ENCODE measurements at places on chromosomes 12 and 14.

GRCh38 chr12:3951380-3952135 is 78.4 kb upstream of the PARP11 start:
- DNase-seq: no peak

DNA sequence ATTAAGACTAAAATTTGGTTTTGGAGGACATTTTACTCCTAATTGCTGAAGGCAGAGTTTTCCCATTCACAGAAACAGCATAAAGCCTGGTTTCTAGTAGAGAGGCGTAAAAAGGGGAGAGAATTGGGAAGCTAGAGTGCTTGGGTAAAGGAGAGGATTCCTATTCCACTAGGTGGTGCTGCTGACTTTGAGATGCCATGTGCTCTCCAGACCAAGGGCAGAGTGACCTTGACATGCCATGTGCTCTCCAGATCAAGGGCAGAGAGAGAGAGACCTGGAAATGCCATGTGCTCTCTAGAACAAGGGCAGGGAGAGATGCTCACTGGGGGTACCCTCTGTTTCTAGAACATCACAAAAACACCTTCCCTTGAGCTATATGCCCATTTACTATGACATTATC is 176.2 kb upstream of the PDZRN4 start:
- DNase-seq: no peak

DNA sequence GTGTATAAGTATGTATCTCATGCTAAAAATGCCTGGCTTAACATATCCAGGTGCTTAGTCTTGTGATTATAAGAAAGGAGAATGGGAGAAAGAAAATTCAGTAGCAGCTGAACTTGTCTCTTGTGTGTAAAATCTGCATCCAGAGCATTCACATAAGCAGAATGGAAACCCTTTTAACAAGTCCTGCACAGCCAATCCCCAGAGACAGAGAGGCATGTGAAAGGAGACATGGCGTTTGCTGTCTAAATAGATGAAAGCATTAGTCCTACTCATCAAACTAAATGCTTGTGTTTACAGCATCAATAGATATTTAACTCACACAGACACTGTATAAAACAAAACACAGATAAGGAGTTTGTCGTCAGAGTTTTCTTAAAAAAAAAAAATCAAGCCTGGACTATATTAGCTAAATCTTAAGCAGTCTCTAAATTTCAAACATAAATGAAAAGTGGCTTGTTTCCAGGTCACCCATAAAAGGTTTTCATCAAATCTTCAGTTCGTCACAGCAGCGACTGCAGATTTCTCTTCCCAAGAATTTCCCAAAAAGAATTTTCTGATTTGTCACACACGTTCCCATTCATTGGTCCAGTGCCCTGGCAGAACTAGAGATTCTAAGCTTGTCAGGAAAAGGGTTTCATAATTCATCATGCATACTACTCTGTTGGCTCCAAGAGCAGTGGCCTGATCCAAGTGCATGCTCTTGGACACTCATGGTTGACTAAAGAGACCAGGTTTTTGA is 249.2 kb downstream of the BTG1 start:
- no peak for DNase-seq

- no peak for DNase-seq
Observed at GRCh38 chr12:132907216-132907615, 19.8 kb upstream of the CHFR start.

GRCh38 chr14:20751963-20752562 is 6.4 kb downstream of the EDDM3A start:
- DNase-seq: peak; percentile 17

- DNase-seq: no peak
Observed at GRCh38 chr14:101181446-101182313, 278.2 kb upstream of the RTL1 start.

GRCh38 chr12:2364631-2365051 is 311.9 kb downstream of the CACNA1C start:
- no peak for DNase-seq

DNA sequence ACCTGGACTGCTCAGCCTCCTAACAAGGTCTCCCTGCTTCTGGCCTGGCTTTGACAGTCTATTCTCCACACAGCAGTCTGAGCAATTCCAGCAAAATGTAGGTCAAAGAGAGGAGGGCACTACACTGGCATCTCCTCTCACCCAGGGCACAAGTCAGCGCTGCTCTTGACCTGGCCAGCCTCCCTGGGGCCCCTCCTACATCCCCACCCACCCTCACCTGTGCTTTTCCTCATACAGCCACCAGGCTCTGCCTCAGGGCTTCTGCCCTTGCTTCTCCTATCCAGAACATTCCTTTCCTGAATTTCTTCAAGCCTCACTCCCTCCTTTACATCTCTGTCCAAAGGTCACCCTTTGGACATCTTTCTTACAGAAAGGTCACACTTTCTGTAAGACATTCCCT is 33.7 kb downstream of the GALNT4 start:
- no peak for DNase-seq

GRCh38 chr12:41530441-41530840 is 342.3 kb downstream of the PDZRN4 start:
- DNase-seq: no peak

DNA sequence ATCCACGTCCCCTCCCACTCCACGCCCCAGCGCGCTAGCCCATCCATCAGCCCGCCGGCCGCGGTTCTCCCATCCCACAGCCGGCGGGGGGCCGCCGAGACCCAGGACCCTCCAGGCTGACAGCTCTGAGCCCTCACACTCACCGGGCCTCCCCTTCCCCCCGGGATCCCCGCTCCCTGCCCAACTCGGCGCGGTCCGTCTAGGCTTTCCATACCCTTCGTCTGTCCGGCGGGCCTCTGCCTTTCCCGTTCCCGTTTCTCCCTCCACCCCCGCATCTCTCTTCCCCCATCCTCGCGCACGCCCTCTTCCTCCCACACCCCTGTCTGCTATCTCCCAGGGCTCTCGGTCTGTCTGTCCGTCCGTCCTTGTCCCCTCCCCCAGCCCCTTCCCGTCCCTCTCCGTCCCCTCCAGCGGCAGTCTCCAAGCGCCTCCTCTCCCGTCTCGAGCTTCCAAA is 726 bp downstream of the ZFHX2 start:
- DNase-seq: peak; percentile 27

DNA sequence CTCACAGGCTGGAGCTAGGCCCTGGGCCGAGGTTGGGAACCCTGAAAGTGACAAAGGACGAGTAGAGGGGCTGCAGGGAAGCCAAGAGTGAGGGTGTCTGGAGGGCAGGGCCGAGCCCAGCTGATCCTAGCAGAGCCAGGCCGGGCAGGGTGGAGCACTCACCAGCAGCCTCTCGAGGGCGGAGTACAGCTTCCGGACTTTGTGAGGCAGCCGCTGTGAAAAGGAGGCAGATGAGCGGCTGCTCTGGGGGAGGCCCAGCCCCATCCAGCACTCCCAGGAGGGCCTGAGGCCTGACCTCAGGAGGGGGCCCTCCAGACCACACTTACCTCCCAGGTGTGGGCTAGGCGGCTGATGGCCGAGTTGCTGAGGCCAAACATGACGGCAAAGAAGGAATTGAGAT is 14.7 kb upstream of the ENDOU start:
- no peak for DNase-seq

- no peak for DNase-seq
Observed at GRCh38 chr14:60684203-60684602, 34.9 kb upstream of the SIX1 start.

DNA sequence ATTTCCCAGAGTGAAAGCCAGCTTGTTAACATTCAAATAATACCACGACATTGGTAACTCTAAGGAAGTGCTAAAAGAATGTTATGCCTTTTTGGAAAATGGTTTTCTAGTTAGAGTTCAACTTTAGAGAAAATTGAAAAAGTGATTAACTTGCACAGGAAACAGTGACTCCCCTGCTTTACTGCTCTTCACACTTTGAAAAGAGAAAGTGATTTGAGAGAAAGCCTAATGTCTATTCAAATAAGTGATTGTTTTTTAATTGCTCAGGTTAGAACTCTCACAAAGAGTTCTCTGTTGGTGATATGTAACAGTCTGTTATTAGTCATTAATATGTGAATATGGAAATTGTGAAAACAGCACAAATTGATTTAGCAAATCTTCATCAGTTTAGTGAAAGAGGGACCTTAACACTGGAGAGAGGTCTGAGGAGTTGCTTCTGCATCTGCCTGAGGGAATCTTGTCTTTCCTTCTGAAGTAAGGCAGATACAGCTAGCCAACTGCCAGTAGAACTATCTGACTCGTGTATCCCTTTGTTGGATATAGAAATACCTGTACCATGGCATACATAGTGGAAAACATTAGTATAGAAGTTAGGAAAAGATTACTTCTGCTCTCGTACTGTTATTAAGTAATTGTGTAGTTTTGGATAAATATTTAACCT is 25.5 kb downstream of the ATF7IP start:
- no peak for DNase-seq

- DNase-seq: no peak
Observed at GRCh38 chr14:99724939-99725773, 41.1 kb downstream of the CYP46A1 start.

GRCh38 chr14:60211153-60211552 is 37.9 kb upstream of the PPM1A start:
- no peak for DNase-seq

DNA sequence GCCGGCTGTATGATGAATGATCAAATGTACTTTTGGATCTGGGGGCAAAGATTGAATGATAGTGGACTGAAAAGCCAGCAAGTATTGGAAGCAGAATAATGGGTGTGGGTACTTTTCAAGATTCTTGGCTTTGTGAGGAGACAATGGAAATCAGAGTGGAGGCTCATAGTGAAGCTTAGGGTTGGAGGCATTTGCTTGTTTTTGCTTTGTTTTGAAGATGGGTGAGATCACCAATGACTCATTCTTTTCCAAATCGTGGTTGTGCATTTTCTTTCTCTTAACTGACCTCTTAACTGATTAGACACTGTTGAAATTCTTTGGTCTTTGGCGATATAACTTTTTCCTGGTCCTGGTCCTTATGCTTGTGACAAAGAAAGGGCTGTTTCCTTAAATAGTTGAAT is 54.4 kb downstream of the PELI2 start:
- DNase-seq: no peak

- no peak for DNase-seq
Observed at GRCh38 chr12:122889761-122890520, 6.0 kb downstream of the VPS37B start.

DNA sequence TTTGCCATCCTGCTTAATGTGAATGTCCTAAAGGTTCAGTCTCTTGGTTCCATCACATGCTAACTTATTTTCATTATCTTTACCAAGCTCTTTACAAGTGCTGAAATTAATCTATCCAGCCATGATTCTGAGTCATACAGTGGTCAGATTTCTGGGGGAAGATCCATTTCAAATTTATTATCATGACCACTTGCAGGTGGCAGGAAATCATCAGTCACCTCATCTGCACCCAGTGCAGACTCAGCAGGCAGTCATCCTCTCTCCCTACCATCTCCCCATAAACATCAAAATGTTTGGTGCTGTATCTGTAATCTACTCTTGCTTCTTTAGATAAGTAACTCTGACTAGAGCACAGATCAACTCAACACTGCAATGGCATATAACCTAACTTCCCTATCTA is 23.5 kb downstream of the ATG14 start:
- DNase-seq: no peak

GRCh38 chr14:27243365-27243764 is 645.5 kb upstream of the NOVA1 start:
- DNase-seq: no peak

- DNase-seq: peak; percentile 85
Observed at GRCh38 chr12:71685914-71686657, at the start of gene TMEM19. TSS of gene TMEM19 (plus strand) at chr12:71686082. CDS start at chr12:71686681, 599 bp downstream.

GRCh38 chr12:7787574-7788293 is 1.5 kb upstream of the NANOG start:
- no peak for DNase-seq

- DNase-seq: no peak
Observed at GRCh38 chr12:130737731-130738130, 21.6 kb upstream of the RIMBP2 start.

- no peak for DNase-seq
Observed at GRCh38 chr12:7351177-7351576, 47.3 kb downstream of the ACSM4 start.

DNA sequence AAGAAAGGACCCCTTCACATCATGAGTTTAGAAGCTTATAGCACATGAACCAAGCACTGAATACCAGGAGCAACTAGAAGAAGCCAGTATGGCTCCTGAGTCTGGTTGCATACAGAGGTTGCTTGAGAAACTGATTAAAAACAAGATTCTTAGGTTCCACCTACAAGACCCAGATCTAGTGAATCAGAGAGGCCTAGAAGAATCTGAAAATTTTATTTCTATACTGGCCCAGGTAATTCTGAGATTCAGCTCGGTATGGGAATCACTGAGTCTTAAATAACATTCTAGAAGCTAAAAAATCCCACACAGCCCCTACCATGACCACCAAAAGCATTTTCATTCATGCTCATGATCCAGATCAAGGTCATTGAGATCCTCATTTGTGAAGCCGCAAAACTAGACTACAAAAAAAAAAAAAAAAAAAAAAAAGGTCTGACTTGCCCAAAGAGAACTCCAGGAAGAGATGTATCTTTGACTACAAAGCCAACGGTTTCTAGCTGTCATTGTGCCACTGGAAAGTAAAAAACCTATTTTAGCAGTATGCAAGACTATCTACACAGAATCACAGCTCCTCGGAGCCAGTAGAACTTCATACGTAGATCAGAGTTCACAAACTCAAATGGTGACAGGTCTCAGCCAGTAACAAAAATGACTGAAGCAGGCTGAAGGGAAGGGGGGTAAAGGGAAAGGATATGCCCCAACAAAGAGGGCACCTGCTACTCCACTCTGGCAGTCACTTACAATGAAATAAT is 168.4 kb upstream of the EGLN3 start:
- no peak for DNase-seq

DNA sequence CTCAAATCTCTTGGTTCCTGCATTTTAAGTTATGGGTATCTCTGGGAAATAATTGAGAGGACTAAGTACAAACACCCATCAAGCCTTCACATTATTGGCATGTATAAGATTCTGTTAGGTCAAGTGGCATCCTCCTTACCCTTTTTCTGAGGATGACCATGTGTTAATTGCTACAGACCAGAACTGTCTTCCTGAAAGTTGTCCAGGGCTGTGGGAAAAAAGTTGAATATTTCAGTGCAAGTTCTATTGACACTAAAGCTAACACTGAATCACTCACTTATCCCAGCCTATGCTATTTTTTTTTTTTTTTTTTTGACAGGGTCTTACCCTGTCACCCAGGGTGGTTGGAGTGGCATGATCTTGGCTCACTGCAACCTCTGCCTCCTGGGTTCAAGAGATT is 130.1 kb upstream of the HIF1A start:
- no peak for DNase-seq

GRCh38 chr14:81423504-81423903 is 23.4 kb upstream of the STON2 start:
- DNase-seq: no peak

DNA sequence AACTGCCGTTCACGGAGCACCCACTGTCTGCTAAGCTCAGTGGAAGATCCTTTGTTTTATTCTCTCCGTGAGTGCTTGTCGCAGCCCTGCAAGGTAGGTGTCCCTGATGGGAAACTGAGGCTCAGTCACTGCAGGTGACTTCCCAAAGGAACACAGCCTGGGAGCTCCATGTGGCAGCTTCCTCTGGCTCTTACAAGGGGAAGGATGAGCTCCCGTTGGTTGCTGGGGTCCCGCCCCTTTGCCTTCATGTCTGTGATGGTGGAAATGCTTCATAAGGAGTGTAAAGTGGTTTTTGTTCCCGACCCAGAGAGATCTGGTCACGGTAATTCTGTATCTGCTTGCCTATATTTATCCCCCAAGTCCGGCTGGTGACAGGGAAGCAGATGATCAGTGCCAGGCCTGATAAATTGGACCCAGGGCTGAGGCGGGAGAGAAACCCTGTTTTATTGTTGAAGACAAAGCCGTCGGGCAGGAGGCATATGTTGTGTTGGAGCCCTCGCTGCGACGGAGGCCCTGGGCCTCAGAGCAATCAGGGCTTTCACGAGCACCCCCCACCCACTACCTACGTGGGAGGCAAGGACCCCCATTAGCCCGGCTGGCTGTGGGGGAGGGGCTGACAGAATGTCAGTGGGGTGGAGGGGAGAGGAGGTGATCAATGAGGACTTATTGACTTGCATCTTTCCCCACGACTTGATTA is 91.9 kb downstream of the KIF26A start:
- DNase-seq: no peak

Measured in A549 (cell line).